ENCODE measurements at places on chromosomes 4 and X.

DNA sequence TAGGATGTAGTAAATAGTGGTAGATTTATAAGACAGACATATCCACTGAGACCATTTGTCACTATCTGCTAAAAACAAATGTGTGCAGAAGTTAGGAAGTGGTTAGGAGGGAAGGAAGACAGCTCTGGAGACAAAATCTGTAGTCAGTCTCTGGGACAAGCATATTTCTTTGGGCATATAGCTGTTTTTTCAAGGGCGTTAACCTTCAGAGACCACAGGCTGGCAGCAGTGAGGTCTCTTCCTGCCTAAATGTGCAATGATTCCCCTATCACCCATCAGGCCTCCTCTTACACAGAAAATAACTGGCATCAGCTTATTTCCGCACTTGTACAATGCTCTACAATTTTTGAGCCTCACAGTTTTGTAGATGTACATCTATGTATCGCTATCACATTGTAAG lies 6.5 kb downstream of the TMEM150C start:
- no peak for DNase-seq

DNA sequence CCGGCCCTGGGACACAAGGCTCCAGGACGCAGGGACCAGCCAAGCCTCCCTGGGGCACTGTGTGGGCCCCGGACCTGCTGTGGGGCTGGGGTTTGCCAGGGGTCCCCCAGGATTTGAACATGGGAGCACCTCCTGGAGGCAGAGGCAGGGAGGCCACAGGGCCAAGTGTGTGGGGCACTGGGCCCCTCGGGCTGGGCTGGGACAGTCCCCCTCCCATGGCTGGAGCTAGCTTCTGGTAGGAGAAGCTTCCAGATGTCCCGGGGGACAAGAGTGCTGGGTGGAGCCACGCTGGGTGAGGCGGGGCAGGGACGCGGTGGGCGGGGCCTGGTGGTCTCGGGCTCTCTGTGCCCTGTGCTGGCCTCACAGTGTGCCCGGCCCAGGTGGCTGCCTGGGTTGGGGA lies 18.6 kb downstream of the FGFRL1 start:
- no peak for DNase-seq

GRCh38 chr4:95591278-95591677 lies 42.5 kb upstream of the UNC5C start:
- no peak for DNase-seq

DNA sequence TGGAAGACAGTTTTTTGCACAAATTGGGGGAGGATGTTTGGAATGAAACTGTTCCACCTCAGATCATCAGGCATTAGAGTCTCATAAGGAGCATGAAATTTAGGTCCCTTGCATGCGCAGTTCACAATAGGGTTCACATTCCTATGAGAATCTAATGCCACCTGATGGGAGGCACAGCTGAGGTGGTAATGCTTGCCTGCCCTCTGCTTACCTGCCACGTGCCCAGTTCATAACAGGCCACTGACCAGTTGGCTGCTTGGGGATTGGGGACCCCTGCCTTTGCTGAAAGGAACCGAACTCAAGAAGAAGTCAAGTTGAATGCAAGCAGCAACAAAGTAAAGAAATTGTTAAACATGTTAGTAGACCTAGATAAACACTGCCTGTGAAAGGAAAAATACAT lies 4.6 kb upstream of the HSPA4L start:
- DNase-seq, result no peak

DNA sequence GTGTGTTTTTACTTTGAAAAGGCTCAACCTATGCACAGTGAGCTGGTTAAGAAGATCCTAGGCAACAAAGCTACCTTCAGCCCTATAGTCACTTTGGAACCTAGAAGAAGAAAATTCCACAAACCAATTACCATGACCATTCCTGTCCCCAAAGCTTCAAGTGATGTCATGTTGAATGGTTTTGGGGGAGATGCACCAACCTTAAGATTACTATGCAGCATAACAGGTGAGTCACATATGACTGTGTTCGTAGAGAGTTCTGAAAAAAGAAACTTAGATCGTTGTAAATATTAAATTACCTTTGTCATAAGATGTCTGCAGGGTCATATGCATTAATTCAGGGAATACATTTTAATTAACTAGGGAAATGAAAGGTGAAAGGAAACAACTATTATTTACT lies 287.1 kb downstream of the ANK2 start:
- DNase-seq, result no peak

DNA sequence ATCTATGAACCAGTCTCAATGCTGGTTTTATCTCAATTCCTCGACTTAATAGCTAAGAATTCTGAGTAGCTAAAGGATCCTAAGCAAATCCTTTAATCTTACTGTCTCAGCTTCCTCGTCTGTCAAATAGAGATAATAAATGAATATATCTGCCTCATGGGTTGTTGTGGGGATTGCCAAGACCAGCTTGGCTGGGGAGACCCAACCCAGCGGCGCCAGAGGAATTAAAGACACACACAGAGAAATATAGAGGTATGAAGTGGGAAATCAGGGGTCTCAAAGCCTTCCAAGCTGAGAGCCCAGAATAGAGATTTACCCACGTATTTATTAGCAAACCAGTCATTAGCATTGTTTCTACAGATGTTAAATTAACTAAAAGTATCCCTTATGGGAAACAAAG lies 41.9 kb downstream of the SLC34A2 start:
- no peak for DNase-seq
